IMR-90 (cell line): ENCODE measurements at places on chromosomes 6 and 20. TPM values are rescaled to one million over a fixed set of nuclear protein-coding genes. Genes with fewer than 3 reads are reported as not detected.

Gene GSTA1
- 0.18 and 0.28 TPM in 2 replicates for total RNA-seq

Gene SIRPB2
- not detected in 2 replicates for total RNA-seq

Gene NCOA7
- total RNA-seq = 12.9 and 17.2 TPM in 2 replicates

Gene NEURL2
- total RNA-seq = 0.56 and 1.1 TPM in 2 replicates

Gene VNN1
- not detected in 2 replicates for total RNA-seq

Gene SLC52A3
- not detected in 2 replicates for total RNA-seq

Gene CALHM5
- 10.6 and 10.8 TPM in 2 replicates for total RNA-seq

Gene TREM1
- total RNA-seq = not detected in 2 replicates

Gene RBBP8NL
- not detected in 2 replicates for total RNA-seq

Gene TNNC2
- 0.28 TPM in 1 of 2 replicates, not detected in the other for total RNA-seq

Gene EBF4
- total RNA-seq = under 0.01 and 0.18 TPM in 2 replicates

Gene GHRH
- total RNA-seq = not detected in 2 replicates

Gene CD83
- 2.5 and 3.1 TPM in 2 replicates for total RNA-seq

Gene EPB41L1
- 12.5 and 13.9 TPM in 2 replicates for total RNA-seq

Gene GGT7
- 3.3 and 3.4 TPM in 2 replicates for total RNA-seq

Gene COL19A1
- total RNA-seq = under 0.01 TPM in 1 of 2 replicates, not detected in the other

Gene NHLRC1
- 0.83 and 1.1 TPM in 2 replicates for total RNA-seq

Gene LAMA2
- 12.5 and 13.3 TPM in 2 replicates for total RNA-seq

Gene LY86
- total RNA-seq = not detected in 2 replicates

Gene RBM12
- 65.8 and 69.4 TPM in 2 replicates for total RNA-seq

Gene UNC5CL
- total RNA-seq = not detected in 2 replicates

Gene PLCB4
- total RNA-seq = 24.0 and 28.3 TPM in 2 replicates
